ENCODE measurements at places on chromosomes 11 and 22.

DNA sequence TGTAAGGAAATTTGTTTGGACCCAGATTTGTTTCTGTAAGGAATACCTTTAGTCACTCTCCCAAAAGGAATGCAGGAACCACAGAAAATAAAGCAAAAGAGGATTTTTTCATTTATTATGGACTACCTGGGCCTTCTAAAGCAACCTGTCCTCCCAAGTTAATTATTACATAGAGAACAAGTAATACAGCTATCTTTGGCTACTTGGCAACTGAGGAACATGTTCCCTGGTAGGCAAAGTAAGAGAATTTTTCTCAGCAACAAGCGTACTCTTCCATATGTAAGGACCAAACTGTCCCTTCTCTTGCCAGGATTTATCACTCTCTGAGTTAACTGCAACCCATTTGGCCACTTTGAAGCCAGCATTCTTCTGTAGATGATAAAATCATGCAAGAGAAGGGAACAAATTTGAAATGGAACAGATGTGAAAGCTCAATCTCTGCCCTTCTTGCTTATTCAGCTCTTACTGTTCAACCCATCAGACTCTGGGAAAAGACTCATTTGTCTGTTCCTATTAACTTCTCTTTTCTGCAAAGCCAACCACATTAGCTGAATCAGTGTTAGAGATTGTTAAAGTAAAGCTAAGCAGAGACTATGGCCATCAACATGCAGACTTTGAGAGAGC is 190.2 kb downstream of the SWAP70 start:
- no peak for DNase-seq

DNA sequence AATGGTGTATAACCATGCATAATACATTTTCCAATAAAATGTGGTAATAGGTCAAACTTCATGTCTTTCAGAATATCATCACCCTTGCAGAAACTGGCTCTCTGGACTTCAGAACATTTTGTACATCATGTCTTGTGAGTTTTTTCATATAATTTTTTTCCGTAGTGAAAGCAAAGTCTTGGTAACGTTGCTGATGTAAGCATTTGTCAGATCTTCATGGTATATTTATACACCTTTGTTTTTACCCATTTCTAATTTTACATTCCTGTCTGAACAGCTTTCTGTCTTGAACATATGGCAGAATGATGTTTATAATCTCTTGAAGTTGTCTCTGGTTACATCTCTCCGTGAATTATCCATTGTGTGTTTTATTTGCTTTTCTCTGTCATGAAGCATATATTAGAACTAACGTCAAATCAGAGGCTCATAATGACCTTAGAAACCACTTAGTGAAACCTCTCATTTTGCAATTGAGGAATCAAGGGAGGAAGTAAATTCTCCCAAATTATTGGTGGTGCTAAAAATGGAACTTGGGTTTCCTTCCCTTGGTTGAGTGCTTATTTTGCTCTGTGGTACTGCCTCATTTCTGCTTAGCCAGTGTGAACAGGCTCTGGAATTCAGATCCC is 37.4 kb downstream of the CSRP3 start:
- DNase-seq: no peak

GRCh38 chr11:117475716-117476530 is 148.3 kb downstream of the CEP164 start:
- DNase-seq: no peak

- no peak for DNase-seq
These were observed 27.6 kb downstream of the ART5 start for GRCh38 chr11:3613998-3614741.

DNA sequence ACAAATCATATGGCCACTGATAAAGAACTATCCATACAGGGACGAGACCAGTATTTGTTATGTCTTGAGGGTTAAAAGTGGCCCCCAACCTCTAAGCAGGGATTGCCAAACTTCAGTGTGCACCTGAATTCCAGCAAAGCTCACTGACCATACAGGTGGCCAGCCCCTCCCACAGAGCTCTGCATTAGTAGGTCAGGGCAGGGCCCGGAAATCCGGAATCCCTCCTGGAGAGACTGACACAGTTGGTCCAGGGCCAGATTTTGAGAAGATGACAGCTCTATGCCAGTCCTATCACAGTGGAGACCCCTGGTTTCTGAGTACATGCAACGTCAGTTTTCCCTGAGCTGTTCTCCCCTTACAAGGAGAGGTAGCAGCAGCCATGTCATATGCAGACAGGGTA is 20.8 kb downstream of the VPS37C start:
- DNase-seq: no peak
